ENCODE measurements at places on chromosomes 3 and 15.

DNA sequence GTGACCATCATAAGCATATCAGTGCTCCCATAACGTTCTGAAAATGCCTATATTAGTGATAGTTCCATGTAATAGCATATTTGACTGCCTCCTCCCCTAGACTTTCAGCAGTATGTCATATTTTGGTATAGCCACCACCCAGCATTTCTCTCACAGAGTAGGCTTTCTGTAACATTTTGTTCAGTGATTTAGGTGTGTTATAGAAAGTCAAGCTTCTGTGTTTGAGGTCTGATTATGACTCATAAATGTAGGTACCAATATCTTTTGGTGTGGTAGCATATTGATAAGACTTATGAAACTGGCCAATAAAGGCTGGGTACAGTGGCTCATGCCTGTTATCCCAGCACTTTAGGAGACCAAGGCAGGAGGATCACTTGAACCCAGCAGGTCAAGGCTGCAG lies 34.3 kb upstream of the ZMAT3 start:
- DNase-seq, result no peak

DNA sequence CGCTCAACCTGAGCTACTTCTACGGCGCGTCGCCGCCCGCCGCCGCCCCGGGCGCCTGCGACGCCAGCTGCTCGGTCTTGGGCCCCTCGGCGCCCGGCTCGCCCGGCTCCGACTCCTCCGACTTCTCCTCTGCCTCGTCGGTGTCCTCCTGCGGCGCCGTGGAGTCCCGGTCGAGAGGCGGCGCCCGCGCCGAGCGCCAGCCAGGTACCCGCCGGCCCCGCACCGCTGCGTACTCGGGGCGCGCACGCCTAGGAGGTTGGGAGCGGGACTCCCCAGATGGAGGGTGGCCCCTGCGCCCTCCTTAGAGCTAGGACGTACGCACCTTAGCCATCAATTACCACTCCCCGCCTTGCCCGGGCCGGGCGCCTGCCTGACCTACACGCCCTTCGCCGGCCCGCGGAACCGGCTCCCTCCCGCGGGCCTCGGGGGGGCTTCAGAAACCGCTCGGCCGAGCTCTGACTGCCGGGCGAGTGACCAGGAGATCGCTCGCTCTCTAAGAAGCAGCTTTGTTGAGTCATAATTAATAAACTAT lies 466 bp downstream of the NFKBIZ start:
- no peak for DNase-seq

DNA sequence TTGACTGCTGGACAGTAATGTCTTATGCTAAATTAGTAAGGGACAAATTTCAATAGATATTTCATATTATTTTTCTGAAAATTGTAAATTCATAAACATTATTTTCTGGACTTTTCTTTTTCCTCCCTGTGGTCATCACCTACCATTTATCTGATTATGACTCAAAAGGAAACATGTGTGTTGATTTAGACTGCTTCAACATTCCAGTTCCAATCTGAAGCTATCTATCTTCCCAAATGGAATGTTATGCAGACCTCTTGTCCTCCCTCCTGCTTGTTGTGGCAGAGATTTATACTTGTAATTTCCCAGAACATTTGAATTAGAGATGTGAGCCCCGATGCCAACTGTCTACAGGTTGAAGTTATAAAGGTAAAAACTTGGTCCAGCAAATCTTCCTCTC lies 803.4 kb downstream of the TUSC7 start:
- DNase-seq, result no peak

DNA sequence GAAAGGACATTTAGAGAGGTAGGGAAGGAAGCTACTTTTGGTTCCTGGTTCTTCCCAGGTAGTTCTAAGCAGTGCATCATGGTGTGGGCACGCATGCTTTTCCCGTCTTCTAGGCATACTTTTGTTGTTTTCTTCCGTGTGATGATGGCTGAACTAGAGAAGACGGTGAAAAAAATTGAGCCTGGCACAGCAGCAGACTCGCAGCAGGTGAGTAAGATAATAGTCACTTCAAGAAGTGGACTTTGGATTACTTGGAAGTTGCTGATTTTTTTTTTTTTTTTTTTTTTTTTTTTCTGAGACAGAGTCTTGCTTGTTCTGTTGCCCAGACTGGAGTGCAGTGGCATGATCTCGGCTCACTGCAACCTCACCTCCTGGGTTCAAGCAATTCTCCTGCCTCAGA lies 17.9 kb downstream of the FANCD2OS start:
- no peak for DNase-seq

DNA sequence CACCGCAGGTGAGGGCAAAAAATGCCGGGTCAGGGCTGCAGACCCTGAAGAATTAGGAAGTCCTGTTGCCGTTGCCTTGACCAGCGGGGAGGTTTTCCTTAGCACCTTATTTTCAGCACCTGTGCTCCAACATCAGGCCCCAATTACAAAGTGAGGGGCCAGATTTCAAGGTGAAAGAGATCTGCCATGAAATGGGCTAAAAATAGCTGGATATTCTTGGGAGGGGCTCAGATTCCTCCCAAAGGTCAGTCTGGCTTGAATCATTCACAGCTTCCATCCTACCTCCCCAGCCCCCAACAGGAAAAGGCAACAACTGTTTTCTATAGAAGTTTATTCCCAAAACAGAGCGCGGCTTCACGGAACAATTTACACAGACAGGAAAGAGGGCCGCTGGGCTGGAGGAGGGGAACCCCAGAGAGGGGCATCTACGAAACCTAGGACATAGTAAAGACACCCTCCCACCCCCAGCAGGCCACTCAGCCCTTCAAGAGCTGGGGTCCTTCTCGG lies 941 bp upstream of the SLC26A6 start:
- DNase-seq, result no peak

DNA sequence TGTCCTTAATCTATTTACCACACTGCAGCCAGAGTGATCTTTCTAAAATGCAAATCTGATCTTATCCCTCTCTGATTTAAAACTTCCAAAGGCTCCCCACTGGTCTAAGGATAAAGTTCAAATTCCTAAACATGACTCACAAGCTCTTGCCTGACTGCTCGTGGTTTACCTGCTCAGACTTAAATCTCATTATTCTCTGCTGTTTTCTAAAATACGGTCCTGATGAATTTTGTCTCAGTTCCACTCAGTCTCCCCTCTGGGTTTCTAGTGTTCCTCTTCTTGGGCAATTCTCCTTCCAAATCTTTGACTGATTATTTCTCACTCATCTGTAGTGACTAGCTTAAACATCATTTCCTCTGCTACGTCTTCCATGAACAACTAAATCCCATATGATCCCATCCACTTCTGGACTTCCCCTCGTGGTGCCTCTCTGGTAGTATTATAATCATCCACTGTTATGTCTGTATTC lies 108.3 kb downstream of the P3H2 start:
- DNase-seq, result no peak

DNA sequence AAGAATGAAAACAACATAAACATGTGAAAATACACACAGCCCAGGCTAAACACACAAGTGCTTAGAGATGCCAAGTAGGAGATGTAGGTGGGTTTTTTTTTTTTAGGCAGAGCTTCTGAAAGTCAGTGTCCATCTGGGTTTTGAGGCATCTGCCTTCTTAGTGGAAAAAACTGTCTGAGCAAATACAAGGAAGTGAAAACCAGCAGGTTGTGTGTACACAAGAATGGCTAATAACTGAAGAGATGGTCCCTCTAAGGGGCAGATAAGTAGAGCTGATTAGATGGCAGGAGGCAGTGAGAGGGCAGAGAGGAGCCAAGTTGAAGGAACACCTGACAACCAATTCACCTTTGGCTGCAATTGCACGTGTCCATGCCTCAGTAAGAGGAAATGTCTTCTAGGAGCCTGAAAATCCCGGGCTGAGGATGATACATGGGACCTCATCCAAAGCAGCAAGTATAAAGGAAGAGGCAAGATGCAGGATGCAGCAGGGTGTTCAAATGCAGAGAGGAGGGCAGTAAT lies 34.9 kb downstream of the CYP19A1 start:
- DNase-seq, result no peak

GRCh38 chr15:64311566-64311965 lies 44.4 kb downstream of the CSNK1G1 start:
- DNase-seq, result no peak

DNA sequence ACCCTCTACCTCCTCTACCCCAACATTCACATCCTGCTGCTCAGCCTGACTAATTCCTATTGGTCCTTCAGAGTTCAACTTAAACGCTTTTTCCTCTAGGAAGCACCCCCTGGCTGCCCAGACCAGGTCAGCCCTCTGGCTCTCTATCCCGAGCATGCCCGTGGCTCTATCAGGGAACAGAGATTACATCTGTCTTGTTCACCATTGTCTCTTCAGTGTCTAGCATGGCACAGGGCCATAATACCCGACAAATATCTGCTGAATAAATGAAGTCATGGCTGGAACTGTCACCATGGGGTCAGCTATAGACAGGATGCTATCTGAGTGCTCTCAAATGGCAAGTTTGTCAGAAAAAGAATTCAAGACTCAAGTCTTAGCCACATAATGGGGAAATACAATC lies 296.9 kb upstream of the CHRNA7 start:
- DNase-seq, result no peak

- peak; percentile 72 for DNase-seq
Measured at GRCh38 chr3:128153156-128154041, at the start of gene EEFSEC. TSS of gene EEFSEC (plus strand) at chr3:128153481. CDS start at chr3:128153508, 27 bp downstream.

DNA sequence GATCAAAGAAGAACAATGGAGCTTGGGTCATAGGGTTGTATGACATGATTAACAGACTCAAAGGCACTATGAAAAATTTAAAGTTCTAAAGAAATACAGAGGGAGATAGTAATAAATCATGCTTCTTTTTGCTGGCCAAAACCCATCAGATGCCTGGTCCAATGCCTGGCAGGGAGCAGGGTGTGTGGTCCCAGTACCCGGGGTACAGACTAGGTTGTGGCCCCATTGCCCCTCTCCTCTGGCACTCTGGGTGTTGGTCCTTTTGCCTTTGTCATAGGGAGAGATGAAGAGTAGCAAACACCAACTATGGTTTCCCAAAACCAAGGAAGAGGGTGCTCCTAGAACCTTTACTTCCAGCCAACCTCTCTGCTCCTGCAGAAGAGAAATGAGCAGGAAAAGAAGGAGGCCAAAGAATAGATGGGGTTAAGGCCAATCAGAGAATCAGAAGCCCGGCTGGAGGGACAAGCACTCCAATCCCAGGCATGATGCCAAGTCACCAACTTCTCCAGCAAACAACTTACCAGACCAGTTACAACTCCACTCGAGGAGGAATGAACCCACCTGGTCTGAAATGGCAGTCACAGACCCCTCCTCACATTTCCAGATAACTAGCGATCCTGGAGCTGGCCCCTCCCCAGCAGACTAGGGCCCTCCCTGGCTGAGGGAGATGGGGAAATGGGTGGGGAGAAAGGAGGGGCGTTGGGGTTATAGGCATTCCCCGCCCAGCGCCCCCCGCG lies 1.8 kb downstream of the IGDCC3 start:
- DNase-seq, result no peak

DNA sequence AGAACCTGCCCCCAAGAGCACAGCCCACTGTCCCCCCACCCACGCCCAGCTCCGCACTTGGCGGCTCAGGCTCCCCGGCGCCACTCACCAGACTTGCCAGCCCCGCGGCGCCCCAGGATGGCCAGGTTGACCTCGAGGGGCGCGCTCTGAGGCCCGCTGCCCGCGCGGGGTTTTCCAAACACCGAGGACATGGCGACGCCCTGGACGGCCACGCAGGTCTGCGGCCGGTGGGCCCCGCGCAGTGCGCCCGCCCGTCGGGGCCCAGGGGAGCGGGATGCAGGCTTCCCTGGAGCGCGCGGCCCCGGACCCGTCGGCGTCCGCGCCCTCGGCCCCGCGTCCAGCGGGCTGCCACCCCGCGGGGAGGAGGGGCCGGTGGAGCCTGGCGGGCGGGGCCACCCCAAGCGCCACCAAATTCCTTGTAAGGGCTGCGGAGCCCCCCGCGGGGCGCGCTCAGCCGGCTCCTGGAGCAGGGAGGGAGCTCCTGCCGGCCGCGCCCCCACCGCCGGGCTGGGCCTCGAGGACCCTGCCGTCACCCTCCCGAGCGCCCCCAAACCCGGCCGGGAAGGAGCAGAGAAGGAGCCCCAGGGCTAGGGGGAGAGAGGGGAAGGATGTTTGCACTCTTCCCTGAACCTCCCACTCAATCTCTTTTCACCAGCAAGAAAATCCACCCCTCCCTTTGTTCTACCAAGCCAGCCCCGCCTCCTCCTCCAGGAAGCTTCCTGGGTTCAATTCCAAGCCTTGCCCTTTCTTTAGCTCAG lies at the start of gene RASL12:
Gene RASL12, minus strand, starts transcription at position 347 of the 758 bp plus-strand sequence. Its CDS starts 156 bp downstream, at position 191.
- no peak for DNase-seq

GRCh38 chr15:90154861-90155626 lies 46.1 kb upstream of the SEMA4B start:
- no peak for DNase-seq

- DNase-seq, result no peak
Measured at GRCh38 chr3:66367979-66368378, 132.8 kb downstream of the LRIG1 start.

All from GM12892 (cell line).